ENCODE measurements at places on chromosomes 2 and 18.

DNA sequence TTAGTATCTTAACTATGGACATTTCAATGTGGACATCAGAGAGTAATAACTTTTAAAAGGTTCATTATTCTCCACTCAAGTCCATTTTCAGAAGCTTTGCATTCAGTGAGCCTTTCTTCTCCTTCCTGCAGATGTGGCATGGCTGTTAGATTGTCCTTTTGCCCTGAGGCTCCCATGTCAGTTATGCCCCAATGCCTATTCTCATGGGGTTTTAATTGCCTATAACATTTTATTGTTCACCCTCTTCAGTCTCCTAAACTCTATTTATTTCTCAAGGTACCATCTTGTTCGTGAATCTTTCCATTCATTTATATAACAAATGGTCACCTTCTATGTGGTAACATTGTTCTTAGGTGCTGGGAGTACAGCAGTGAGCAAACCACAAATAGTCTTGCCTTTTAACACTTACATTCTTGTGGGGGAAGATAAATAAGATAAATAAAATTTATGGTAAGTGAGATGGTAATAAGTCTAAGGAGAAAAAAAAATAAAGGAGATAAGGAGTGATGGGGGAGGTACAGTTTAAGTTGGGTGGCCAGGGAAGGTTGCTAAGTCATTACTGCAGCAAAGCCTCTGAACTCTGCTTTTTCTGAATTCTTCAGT lies 277.9 kb upstream of the SIX3 start:
- DNase-seq, result no peak

DNA sequence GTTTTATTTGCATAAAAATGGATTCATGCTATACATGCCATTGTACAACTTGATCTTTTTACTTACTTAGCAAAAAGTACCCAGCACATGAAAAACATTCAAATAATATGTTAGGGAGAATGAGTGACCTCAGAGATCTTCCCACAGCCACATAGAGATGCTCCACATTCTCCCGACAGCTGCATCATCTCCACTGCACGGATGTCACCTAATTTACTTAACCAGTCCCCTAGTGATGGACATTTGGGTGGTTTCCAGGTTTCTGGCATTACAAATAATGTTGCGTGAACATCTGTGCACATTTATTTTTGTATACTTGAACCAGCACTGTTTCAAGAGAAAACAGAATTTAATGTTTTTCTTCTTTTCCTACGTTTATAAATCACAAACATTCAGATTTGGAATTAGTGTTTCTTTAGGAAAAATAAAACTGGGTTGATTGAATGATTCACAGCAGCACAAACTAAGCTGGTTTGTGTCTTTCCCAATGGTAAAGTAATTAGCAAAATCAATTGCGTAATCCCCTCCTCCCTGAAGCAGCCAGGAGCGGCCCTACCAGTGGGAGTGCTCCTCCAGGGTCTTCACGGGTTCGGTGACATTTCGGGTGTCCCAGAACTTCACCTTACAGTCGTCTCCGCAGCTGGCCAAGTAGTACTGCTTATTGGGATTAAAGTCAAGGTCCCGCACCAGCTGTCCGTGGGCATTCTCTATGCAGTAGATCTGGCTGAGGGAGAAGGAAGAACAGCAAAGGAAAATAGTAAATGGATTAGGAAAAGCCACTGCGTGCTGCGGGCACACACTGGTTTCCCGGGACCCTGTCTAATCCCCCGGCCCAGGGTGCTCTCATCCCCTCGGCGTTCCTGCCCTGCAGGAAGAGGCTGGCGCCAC lies 183.9 kb downstream of the EIPR1 start:
- no peak for DNase-seq

GRCh38 chr2:16487686-16488085 lies 177.9 kb downstream of the CYRIA start:
- DNase-seq, result peak; percentile 59

- peak; percentile 71 for DNase-seq
Observed at GRCh38 chr18:74493689-74494088, 2.5 kb upstream of the CNDP2 start.

DNA sequence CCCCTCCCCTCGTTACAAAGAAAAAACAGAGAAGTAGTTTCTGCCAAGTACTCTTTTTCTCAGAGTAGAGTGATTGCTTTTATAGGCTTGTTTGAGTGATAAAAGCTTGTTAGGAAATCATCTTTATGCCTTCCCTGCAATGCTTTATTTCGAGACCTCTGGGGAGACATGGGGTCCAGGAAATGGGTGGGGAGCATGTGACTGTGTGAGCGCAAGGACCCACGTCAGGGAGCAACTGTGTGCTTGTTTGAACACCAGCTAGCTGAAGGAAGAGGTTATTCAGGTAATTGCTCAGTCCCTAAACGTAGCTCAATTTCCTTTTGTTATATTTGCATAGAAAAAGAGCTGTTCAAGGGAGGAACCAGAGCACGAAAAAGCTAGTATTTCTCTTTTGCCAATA lies 187.3 kb downstream of the FAM210A start:
- peak; percentile 53 for DNase-seq

DNA sequence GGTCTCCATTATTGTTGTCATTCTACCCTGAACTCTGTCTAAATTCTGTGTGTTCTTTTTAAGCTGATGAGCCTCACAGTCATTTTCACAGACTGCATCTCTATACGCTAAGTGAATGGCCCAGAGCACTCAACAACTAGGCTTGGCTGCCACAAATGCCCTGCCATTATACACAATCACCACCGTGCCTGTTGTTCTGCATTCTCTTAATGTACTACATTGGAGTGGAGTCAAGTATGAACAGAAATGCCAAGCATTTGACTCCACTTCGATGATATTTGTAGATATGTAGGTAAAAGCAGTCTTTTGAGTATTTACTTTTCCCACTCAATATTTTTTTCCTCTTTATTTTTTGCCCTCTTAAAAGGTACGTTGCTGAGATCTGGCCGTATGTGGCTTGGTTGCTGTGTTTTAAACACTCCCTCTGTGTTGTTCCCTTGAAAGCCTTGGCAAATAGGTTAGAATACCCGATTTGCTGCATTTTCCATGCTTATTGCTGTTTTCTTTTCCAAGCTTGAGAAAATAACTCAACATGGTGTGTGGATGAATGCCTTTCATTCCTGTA lies 36.2 kb upstream of the TMEFF2 start:
- DNase-seq, result no peak

DNA sequence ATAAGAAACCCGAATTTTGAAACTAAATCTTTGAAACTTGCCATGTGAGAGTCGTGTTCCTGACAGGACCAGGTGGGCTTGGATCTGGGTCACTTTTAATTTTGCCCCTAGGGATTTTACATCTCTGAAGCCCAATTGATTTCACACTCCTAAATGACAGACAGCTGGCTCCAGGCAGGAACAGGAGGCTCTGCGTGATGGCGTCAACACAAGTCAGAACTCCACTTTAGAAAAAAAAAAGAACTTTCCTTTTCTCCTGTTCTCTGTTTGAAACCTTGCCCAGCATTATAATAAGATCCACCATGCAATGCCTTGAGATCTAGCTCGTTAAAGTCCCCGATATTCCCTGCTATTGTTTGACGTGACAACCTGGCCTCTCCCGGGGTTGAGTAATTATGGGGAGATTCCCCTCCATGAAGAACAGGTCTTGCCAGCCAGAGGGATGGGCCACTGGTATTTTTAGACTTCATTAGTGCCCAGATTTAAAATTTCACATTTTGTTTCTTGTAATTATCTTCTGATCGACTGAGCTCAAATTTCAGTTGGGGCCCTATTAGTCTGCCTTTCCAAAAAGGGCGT lies 260.3 kb downstream of the KLHL29 start:
- DNase-seq, result no peak

DNA sequence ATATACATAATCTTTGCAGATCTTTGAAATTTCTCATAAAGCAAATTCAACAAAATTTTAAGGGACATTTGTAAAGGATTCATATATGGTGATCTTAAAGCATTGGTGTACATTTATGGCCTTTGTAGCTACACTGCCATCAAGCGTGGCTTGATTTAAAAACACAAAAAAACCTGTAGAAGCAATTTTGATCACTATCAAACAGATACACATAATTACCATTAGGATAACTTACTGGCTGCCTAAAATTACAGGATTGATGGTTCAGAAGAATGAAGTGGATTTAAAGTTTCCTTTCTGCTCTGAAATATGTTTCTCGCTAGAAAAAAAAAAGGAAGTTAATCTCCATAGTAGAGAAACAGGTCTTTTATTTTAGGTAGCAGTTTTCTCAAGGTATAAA lies 31.4 kb downstream of the MAPRE2 start:
- DNase-seq, result no peak

DNA sequence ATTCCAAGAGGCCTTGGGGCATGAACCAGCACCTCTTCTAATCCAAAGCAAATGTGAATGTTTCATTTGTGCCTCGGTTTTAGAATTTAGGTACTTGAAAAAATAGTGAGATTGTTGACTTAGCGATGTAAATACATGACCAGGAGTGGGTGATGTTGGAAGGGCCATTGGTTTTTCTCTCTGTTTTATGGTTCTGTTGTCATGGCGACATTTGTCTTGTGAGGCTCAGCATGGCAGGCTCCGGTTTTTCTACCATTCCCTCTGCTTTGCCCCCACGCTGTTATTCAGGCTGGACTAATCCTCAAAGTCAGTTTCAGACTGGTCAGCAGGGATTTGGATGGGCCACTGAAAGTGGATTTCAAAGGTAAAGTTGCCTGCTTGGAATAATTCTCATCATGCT lies 255.4 kb downstream of the ALPK2 start:
- DNase-seq, result no peak

GRCh38 chr2:48750128-48750739 lies 5.3 kb downstream of the LHCGR start:
- DNase-seq, result no peak

DNA sequence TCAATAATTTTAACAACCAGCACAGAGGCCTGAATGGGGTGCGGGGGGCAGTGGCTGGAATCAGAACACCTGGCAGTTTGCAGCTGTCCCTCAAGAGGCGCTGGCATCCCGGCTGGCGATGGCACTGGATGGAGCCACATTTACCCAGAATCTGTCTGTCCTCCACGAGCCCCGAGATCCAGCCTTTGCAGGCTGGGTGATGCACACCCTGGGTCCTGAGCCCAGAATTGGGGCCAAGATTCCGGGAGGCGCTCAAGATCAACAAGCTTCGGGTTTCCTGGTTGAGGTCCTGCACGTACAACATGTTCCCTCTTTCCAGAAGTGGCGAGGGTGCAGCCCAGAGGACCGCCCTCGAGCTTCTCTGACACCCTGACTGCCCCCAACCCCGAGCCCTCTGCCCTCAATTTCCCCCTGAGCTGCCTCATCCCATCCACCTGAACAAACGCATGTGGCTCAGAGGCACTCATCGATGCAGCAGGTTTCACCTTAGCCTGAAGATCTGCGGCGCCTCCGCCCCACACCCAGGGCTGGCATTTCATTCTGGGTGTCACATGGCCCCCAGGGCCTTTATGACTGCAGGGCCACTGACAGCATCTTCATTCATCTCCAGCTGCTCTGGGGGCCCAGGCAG lies 97.5 kb downstream of the TFCP2L1 start:
- DNase-seq, result no peak

- DNase-seq, result no peak
Observed at GRCh38 chr2:56297671-56298070, 113.9 kb downstream of the CCDC85A start.

DNA sequence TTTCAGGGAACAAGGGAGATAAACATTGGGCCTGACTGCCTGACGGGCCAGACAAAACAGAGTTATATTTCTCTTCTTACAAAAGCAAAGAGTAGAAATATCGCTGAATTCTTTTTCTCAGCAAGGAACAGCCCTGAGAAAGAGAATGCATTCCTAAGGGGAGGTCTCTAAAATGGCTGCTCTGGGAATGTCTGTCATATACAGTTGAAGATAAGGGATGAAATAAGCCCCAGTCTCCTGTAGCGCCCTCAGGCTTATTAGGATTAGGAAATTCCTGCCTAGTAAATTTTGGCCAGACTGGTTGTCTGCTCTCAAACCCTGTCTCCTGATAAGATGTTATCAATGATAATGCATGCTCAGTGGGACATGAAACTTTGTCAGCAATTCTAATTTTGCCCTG lies 134.9 kb upstream of the CNTNAP5 start:
- DNase-seq, result no peak

DNA sequence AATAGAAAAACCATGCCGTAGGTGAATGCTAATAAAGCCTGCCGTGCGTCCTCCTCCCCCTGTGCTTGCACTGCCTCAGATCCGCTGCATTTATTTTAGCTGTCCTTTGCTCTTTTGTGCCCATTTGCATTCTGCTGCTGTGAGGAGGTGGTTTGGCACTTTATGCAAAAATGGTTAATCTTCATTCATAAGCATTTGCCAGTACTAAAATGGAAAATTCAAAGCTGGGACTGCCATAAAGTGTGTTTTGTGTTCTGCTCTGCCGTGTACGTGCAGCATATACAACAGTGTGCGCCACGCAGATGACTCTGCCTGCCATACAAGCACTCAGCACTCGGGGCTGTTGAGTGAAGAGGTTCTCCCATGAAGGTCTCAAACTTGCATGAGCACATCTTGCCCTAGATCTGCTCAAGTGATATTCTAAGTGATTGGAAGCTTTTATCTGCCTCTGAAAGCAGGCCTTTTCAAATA lies 73.6 kb downstream of the SPATS2L start:
- no peak for DNase-seq

GRCh38 chr2:234835738-234836137 lies 116.1 kb upstream of the SH3BP4 start:
- DNase-seq, result no peak

GRCh38 chr2:195337597-195337996 lies 319.4 kb upstream of the SLC39A10 start:
- no peak for DNase-seq

GRCh38 chr2:130756053-130756873 lies 923 bp downstream of the AMER3 start:
- DNase-seq, result peak; percentile 42

- DNase-seq, result peak; percentile 62
Observed at GRCh38 chr2:26401739-26402541, at the start of gene DRC1. DRC1 (plus strand) TSS chr2:26401920; CDS start chr2:26401990, 70 bp downstream.

GRCh38 chr18:62479574-62479973 lies 43.3 kb upstream of the ZCCHC2 start:
- peak; percentile 27 for DNase-seq

DNA sequence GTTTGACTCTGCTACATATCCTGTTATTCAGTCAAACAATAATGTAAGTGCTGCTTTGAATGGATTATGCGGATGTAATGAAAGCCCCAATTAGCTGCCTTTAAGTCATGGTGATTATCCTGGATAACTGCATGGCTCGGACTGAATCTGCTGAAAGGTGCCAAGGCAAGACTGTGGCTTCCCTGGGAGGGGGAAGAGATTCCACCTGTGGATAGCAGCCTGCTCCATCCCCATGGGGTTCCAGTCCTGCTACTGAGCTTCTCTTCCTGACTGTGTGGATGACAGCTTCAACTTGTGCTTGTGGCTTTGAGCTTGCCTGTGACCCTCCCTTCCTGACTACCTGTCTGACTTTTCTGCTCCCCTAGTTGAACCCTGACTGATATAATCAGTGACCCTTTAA lies 540.0 kb upstream of the GYPC start:
- no peak for DNase-seq

GRCh38 chr18:63262369-63263335 lies 56.9 kb downstream of the BCL2 start:
- no peak for DNase-seq

GRCh38 chr2:29487967-29488555 lies 372.8 kb downstream of the CLIP4 start:
- DNase-seq, result no peak

- DNase-seq, result no peak
Observed at GRCh38 chr2:12855508-12855907, 138.8 kb downstream of the TRIB2 start.

Measured in suppressor macrophage (primary cell).